ENCODE measurements at places on chromosomes 13 and 19.
A peak's percentile ranks its signal among the peaks of the same experiment; 100 is the strongest.

DNA sequence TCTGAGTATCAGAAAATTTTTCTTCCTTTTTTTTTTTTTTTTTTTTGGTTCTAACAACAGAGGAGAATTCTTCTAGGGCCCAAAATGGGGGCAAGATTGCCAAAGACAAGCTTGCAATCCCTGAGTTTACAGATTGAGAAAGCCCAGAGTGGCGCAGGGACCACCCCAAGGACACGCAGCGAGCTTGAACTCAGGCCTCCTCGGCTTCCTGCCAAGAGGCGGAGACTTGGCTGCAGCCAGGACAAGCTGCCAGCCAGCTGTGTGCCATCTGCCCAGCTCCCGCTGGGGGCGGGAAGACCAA lies 506 bp upstream of the MRPL34 start:
- DNase-seq = no peak

DNA sequence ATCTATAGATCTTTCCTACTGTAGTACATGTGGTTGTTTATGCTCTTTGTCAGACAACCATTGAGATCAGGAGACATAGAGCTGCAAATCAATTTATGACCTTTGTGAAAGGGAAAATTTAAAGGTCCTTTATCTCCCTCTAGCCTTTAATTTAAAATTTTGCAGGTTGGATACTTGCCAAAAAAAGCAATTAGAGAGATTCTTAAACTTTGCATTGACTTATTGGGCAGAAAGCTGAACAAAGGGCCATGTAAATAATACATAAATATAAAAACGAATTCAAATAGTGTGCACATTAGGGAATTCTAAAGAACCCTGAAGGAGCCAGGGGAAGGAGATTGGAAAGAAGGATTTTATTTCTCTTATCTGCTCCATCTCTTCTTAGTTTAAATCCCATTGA lies 22.0 kb upstream of the RB1 start:
- DNase-seq = no peak

DNA sequence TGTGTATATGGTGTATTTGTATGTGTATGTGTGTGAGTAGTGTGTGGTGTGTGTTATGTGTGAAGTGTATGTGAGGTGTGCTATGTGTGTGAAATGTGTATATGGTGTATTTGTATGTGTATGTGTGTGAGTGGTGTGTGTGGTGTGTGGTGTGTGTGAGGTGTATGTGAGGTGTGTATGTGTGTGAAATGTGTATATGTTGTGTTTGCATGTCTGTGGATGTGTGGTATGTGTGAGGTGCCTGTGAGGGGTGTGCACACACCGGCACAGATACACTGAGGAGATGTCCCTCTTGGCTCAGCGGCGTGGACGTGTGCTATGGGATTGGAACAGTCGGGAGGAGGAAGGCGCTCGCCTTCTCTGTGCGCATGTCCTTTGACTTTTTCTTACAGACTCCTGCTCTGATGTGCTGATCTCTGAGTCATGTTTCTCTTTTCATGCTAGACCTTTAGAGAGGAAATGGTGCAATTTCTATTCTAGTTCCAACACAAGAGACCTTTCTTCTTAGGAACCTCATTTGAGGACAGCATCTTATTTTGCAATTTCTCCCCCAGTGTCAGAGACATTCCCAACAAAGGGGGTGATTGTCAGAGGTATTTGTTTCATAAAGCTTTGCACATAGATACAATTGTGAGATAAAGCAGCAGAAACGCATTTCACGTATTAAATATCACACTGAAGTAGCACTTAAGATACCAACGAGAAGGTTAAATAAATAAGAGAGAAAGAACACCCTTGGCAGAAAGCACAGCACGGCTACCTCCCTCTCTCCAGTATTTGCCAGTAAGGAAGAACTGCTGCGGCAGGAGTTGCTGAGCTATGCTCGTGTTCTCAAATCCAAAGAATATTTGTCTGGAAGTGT lies 11.3 kb upstream of the TNFRSF19 start:
- DNase-seq = peak; percentile 19

DNA sequence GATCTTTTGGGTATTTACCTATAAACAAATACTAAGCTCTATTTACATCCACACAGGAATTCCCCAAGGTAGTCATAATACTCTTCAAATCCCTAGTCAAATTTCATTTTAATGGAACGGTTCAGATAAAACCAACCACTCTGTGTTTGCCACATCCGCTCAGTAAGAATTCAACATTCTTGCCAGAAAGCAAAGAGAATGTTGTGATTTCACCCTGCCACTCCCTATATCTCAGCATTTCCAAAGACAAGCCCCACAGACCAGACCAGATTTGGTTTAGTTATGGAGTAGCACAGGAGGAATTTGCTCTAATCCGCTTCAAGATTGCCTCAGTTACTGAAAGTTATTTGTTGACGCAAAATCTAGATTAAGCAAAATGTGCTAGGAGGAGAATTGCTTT lies 105.6 kb upstream of the SERP2 start:
- no peak for DNase-seq

GRCh38 chr19:30228113-30228834 lies 143.9 kb upstream of the ZNF536 start:
- DNase-seq = peak; percentile 13

- no peak for DNase-seq
Measured at GRCh38 chr19:751501-752341, 809 bp downstream of the MISP start.

DNA sequence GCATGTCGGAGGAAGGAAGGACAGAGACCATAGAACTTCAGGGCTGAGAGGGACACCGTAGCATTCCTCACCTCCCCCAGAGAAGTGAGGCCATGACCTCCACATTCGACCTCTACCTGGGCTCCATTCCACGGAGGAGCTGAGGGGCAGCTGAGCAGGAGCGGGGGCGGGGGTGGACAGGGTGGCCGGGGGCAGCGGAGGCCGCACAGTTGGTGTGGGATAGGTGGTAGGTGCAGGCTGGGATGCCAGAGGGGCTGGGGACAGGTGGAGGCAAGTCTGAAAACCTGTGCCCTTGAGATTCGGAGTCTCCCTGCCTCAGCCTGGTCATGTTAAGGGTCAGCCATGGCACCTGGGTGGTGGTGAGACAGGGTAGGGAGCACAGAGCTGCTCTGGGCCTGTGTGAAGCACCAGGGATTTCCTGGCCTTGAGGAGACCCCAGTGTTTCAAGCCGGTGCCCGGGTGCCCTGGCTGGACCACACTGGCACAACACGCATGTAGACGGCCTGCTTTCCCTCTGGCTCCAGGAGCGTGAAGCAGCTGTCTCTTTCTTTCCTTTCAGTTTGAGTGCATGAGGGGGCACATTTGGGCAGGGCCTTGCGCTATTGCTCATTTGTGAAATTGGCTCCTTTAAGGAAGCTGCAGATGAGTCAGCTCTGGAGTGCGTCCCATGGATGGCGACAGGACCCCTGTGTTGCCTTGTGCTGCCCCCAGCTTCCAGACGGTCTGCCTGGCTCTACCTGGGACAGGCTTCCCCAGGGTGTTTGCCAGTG lies 51.8 kb downstream of the TSSK6 start:
- DNase-seq = no peak

DNA sequence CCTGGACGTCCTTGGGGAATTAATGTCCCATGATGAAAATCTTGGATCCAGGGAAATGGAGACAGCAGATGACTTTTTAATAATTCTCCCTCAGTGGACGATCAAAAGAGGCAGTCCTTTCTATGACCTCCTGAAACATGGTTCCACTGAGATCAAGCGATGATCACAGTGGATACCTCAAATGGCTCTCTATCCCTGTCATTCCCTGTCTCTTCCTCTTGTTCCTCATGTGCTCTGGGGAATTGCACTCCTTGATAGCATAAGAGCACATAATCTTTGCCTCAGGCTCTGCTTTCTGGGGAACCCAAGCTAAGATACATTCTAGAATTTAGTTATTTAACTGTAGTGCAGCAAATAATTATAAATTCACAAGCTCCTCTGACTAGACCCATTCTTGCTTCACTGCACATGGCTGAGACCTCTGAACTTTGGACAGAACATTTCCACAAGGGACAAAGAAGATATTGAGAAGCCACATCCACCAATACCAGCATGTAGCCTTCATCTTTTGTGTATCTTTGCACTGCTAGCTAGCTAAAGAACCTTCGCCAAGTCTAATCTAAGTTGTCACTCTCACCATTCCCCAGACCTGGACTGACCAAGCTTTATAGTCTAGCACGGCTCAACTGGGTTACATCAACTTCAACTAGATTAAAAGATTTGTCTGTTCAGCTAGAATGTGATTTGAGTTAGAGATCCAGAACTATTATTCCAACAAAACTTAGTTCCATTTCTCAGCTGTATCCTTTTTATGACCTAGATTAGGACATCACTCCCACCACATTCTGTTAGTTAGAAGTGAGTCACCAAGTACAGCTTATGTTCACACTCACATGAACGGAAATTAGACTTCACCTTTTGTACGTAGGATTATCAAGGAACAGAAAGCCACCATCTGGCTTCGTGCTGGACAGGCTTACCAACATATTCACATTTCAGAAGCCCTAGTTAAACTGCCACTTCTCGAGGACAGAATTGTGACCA lies 142.7 kb downstream of the SUCLA2 start:
- DNase-seq = no peak

GRCh38 chr13:40503966-40504591 lies 162.4 kb downstream of the FOXO1 start:
- no peak for DNase-seq

DNA sequence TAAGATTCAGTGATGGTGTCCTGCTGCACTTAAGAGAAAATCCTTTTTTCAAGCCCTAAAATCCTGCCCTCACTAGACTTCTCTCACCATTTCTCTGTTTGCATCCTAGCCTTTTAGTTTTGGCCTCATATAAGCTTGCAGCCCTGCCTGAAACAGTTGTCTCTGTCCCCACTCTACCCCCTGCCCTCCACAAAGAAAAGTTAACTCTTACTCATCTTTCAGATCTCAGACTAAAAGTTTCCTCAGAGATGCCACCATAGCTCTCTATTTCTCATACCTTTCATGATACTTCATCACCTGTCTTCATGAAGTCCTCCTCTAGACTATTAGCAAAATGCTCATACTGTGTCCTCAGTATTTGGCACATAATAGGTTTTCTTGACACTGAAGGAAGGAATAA lies 33.1 kb downstream of the ITM2B start:
- DNase-seq = no peak

DNA sequence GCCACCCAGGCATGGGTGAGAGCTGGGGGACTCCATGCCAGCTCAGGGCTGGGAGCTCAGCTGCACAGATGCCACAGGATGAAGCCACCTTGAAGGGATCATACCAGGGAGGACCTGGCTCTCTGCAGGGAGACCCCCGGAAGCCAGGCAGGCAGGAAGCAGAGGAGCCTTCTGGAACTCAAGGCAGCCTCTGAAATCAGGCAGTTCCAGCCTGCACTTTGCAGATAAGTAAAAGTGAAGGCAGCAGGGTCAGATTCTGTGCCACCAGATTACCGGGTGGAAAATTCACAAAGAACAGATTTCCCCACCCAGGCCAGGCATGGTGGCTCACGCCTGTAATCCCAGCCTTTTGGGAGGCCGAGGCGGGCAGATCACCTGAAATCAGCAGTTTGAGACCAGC lies 2.5 kb downstream of the TMEM259 start:
- no peak for DNase-seq

DNA sequence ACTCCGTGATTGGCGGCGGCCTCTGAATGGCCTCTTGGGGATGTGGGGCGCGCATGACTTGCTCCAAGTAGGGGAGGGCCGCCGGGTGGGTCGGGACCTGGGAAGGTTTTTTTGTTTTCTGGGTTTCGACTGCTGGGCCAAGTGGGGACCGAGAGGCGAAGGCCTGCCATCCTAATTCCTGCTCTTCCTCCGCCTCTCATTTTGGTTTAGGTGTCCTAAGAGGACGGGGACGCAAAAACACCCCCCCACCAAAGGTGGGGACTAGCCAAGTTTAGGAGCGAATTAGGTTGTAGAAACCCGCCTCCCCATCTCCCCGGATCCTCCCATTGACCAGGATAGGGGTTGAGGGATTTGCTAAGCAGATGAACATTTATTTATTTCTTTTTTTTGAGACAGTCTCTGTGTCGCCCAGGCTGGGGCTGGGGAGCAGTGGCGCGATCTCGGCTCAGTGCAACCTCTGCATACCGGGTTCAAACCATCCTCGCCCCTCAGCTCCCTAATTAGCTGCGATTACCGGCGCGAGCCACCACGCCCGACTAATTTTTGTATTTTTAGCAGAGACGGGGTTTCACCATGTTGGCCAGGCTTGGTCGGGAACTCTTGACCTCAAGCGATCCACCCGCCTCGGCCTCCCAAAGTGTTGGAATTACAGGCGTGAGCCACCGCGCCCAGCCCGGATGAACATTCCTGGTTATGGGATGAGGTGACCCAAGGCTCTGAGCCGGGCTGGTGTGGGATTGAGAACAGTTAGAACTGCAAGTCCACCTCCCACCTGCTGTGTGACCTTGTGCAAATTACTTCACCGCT lies 838 bp downstream of the PPP2R1A start:
- DNase-seq = no peak

- DNase-seq = no peak
Measured at GRCh38 chr13:30664689-30665275, 47.1 kb downstream of the USPL1 start.
